Activated T-cell treated with anti-CD3 and anti-CD28 coated beads for 1 hour (primary cell): ENCODE measurements at places on chromosomes 12 and 14.

DNA sequence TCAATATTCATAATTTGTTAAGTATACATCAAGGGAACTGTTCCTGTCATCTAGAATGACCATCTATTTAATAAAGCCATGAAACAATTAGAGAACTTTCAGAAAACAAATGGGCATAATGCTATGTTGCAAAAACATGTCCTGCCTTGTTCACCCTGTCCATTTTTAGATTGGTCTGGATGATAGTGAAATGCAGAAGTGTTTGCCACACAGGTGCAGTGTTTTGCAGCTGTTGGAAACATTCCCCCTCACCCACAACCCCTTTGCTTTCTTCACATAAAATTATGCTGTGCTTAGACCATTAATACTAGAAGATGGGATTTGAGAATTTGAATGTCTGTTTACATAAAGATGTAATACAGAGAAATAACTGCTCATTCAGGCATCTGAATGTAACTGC is 36.5 kb downstream of the LEMD3 start:
- DNase-seq: no peak

DNA sequence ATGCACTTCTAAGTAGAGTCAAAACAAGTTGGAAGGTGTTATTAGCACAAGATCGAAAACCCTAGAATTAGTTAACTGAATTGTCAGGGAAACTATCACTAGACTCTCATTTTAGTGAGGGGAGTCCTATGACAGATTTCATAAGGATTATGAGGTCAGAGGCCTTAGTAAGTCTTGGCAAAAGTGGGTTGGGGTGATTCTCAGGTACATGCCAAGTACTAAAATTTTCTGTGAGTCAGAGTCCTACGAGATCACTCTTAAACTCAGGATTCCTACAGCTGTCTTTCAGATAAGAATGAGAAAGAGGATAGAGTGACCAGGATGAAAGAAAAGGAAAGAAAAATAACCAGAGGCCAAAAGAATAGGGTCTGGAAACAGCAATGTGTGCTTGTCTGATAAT is 50.8 kb upstream of the BBS10 start:
- no peak for DNase-seq

GRCh38 chr14:49940808-49941421 is 48.0 kb downstream of the ARF6 start:
- no peak for DNase-seq

- DNase-seq: no peak
Observed at GRCh38 chr14:58947814-58948445, 240.5 kb upstream of the DAAM1 start.

DNA sequence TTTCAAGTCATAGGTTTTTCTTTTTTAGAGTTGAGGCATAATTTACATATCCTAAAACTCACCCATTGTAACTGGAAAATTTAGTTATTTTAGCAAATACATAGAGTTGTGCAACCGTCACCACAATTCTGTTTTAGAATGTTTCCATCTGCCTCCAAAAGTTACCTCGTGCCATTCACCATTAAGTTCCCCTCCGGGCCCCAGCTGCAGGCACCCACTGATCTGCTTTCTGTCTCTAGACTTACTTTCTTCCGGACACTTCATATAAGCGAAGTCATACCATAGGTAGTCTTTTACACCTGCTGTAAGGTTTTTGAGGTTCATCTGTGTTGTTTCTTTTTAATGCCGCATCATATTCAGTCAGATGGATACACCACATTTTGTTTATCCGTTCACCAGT is 28.7 kb downstream of the PPP2R5C start:
- DNase-seq: no peak

DNA sequence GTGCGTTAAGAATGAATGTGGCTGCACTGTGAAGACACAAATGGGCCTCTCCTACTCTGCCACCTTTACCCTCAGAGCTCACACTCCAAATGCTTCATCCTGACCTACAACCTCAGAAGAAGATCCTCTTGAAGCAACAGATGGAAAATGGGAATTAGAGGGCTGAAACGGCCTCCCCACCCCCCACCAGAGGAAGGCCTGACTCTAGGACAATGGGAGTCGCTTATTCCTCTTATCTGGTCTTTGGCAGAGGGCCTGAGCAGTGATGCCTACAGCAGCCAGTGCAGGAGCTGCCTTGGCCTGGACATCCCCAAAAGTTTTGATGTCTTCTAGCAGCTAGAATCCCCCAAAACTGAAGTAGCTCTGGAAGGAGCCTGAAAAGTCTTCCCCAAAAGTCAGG is 29.2 kb downstream of the BTBD7 start:
- DNase-seq: no peak

GRCh38 chr12:123752046-123752445 is 10.1 kb upstream of the DNAH10 start:
- DNase-seq: no peak

DNA sequence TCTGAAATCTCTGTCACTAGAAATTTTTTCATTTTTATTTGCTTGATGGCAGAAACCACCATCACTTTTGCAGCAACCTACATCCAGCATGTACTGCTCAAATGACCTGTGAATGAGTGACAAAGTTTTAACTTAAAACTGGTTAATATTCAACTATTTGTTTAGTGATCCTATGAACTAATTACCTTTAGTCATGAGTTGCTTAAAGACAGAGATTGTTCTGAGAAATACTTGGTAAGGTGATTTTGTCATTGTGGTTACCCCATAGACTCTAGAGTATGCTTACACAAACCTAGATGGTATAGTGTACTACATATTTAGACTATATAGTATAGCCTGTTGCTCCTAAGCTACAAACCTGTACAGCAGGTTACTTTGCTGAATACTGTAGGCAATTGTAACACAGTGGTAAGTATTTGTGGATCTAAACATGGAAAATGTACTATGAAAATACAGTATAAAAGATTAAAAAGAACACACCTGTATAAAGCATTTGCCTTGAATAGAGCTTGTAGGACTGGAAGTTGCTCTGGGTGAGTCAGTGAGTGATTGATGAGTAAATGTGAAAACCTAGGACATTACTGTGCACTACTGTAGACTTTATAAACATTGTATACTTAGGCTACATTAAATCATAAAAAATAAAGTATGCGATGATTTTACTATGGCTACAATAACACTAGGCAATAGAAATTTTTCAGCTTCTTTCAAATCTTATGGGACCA is 256.6 kb upstream of the PPFIA2 start:
- DNase-seq: no peak

DNA sequence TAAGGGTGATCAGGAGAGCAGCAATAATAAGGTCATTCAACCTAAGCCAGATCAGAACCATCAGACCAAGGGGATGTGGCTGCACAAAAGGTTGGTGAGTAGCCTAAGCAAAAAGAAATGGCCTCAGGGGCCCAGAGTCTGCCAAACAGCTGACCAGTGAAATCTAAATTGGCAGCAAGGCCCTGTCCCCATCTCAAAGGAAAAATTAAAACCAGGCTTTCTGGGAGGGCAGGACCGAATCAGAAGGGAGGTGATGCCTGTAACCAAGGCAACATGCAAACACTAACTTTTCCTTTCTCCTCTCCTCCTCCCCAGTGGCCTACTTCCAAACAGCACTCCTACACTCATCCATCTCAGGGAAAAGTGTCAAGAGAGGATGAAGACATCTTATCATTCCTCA is 256.4 kb downstream of the NUAK1 start:
- no peak for DNase-seq
